ENCODE measurements at places on chromosomes 5 and 9.

DNA sequence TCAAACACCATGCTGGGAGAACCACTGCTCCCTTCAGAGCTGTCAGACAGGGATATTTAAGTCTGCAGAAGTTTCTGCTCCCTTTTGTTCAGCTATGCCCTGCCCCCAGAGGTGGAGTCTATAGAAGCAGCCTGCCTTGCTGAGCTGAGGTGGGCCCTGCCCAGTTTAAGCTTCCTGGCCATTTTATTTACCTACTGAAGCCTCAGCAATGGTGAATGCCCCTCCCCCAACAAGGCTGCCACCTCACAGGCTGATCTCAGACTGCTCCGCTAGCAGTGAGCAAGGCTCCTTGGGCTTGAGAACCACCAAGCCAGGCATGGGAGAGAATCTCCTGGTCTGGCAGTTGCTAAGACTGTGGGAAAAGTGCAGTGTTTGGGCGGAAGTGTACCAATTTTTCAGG lies 205.5 kb upstream of the PTGER4 start:
- DNase-seq = no peak

DNA sequence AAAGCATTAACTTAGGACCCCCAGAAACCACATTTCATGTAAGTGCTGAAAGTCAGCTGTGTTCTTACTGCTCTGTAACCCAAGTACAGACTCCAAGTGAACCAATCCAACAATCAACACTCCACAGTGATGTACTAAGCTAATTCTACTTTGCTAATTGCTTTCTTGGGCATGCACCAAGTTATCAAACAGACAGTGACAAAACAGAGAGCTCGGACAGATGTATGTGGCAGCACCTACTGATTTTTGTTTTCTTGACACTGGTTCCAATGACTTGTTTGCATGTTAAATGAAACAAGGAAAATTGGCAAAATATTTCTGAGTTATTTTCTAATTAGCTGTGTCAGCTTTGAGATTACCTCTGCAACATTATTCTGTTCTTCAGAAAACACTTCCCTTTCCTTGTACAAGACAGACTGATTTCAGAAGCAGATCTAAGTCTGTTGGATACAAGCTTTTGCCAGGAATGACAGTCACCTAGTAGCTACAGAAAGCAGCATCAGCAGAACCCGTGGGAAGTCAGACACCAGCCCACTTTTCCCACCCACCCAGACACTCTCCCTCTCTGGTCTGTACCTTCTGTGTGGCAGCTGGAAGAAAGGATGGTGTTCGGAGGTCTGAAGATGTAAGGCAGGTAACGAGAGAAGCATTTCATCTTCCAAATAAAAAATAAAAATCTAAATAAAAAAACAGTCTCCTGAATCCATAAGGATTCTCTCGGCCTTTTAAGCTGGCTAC lies 176.7 kb upstream of the PPP2R2B start:
- no peak for DNase-seq

DNA sequence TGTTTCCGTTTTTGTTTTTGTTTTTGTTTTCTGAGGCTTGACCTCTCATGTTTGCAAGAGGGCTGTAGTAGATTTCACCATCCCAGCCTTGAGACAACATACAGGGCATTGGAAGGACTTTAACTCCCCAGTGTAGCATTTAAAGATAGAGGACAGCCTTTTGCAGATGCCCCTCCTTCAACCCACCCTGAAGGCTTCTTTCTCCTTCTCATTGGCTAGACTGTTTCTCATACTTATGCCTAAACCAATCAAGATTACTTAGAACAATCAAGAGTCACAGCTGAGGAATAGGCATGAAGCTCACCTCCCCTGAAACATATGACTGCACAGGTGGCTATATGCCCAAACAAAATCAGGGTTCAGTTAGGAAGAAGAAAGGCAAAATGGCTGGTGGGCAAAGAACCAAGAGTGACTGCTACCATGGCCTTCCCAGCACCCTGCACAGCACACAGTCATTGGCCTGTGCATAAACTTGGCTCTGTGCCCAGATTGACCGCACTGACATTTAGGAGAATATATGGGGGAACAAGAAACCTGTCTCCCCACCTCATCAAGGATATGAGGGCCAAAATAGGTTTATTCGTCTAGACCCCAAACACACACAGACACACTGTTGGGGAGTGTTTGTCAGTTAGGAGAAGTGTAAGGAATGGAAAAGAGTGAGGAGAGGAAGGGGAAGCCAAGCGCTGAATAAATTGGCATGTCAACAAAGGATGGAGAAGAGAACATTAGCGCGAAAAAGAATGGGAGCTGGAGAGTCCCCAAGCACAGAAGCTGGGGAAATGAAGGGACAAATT lies 137.3 kb upstream of the RANBP3L start:
- no peak for DNase-seq

- no peak for DNase-seq
Observed at GRCh38 chr5:95718203-95718602, 12.9 kb upstream of the RHOBTB3 start.

- DNase-seq = no peak
Observed at GRCh38 chr5:88060194-88060593, 208.5 kb downstream of the TMEM161B start.

GRCh38 chr9:1337169-1337568 lies 287.0 kb downstream of the DMRT2 start:
- no peak for DNase-seq

DNA sequence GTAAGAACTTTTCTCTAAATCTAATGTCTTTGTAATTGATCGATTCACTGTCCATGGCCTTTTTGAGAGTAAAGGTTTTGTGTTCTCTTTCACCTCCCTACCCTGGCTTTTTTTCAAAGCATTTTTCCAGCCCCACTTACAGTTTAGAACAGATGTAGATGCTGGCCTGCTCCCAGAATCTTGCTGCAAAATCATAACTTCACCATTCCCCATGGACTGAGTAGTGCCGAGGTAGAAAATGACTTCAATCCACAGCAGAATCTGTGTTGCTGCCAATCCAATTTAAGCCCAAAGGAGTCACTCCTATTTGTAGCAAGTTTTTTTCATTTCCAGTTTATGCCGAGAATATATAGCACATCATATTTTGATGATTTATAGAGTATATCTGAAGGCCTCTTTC lies 46.5 kb upstream of the CEMIP2 start:
- no peak for DNase-seq

Measured in HAP-1 (cell line).